Epithelial cell of esophagus (primary cell): ENCODE measurements at places on chromosomes 6 and 20.
A peak's percentile ranks its signal among the peaks of the same experiment; 100 is the strongest.

DNA sequence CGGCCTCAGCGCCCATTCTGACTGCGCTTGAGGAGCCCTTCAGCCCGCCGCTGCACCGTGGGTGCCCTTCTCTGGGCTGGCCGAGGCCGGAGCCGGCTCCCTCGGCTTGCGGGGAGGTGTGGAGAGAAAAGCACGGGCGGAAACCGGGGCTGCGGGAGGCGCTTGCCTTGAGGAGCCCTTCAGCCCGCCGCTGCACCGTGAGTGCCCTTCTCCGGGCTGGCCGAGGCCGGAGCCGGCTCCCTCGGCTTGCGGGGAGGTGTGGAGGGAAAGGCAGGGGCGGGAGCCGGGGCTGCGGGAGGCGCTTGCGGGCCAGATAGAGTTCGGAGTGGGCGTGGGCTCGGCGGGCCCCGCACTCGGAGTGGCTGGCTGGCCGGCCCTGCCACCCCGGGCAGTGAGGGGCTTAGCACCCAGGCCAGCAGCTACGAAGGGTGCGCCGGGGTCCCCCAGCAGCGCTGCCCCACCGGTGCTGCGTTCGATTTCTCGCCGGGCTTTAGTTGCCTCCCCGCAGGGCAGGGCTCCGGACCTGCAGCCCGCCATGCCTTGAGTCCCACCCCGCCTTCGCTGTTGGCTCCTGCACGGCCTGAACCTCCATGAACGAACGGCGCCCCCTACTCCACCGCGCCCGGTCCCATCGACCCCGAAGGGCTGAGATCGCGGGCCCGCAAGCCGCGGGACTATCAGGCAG is 45.7 kb upstream of the MCUR1 start:
- DNase-seq: no peak

DNA sequence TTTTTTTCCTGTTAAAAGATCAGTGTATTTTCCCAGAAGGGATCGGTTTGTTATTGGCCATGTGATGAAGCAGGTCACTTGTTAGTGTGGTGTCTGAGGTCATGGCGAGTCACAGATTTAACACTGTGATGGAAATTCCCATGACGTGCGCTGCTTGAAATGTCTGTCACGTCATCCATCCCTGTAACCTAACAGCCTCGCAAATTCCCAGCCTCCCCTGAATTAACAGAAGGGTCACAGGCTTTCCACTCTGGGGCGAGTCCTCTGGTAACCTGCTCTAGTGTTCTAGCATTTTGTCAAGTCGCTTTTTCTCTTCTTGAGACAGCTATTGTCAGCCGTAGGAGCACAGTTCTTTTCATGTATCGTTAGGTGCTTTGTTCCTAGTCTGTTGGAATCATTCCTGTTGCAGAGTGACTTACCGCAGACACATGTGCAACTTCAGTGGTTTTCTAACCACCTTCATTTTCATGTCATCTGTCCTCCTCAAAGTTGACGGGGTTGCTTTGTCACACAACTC is 137.2 kb downstream of the MAP3K4 start:
- DNase-seq: peak; percentile 76

- no peak for DNase-seq
These were observed 25.4 kb upstream of the C20orf144 start for GRCh38 chr20:33636776-33637175.

DNA sequence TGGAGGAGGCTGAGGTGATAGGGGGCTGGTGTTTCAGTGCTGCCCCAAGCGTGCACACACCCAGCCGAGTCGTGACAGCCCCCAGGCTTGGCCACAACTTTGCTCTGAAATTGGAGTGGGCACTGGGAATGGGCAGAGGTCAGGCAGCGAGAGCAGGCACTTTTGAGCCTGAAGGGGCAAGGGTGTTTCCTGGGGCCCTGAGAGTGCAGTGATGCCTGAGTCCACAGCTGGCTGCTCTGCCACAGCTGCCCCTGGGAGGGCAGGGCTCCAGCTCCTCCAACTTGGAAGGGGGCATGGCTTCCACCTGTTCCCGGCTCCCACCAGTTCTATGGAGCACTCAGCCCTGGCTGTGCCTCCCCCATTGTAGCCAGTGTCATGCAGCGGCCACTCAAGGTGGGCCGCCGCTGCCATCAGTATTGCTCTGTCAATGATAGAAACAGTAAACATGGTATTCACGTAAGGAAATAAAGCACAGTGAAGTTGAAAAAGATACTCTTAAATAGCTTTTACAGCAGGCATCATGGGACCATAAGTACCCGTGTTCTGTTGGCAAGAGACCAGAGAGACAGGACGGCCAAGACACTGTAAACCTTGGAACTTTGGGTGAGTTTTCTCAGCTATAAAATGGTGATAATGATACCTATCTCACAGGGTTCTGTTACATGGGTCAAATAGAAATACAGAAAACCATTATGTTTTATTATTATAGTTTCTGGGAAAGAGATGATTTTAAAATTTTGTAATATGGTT is 108.9 kb downstream of the THEMIS start:
- DNase-seq: no peak

DNA sequence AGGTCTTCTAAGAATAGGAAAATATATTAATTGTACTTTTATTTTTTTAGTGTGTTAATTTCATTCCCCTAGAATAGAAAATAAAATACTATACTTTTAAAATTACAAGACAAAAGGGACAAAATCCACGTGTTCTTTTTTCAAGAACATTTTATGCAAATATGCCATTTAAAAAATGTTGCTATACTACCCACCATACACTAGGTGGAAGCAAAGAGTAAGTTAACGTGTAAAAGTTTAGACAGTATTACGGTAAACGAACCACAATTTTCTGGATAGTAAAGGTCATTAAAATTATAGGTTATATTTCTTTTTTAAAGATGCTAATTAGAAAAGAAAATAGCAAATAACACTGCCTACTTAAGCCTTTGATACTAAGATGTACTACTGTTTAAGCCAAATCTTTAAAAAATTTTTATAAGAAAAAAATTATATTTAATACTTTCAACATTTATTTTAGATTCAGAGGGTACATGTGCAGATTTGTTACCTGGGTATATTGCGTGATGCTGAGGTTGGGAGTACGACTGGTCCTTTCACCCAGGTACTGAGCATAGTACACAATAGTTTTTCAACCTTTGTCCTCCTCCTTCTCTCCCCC is 287.6 kb downstream of the PHF3 start:
- peak; percentile 55 for DNase-seq

- DNase-seq: peak; percentile 16
These were observed 37.3 kb upstream of the TOP1 start for GRCh38 chr20:40991181-40991889.

DNA sequence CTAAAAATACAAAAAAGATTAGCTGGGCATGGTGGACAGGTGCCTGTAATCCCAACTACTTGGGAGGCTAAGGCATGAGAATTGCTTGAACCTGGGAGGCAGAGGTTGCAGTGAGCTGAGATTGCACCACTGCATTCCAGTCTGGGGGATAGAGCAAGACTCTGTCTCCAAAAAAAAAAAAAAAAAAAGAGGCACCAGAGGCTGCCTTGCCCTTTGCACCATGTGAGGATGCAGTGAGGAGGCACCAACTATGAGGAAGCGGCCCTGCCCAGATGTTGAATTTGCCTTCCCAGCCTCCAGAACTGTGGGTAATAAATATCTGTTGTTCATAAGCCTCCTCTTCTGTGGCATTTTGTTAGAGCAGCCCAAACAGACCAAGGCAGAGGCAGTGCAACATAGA is 54.4 kb downstream of the ALDH5A1 start:
- no peak for DNase-seq

DNA sequence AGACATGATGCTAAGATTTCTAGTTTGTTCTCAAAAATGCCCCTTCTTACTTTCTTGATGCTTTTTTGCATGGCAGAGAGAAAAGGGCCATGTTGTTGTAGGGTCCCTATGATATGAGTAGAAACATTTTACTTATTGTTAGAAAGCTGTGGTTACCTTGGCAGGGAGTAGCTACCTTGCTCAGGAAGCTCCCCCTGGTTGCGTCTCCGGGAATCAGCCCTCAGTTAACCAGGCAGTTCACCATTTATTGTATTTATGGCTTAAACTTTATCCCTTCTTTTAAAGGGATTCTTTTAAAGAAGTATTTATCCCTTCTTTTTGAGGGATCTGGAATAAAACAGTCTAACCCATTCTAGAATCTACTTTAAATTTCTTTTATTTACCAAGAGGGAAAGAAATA is 113.9 kb upstream of the PROKR2 start:
- DNase-seq: no peak

GRCh38 chr6:137237413-137238170 is 18.4 kb upstream of the IFNGR1 start:
- DNase-seq: peak; percentile 97

DNA sequence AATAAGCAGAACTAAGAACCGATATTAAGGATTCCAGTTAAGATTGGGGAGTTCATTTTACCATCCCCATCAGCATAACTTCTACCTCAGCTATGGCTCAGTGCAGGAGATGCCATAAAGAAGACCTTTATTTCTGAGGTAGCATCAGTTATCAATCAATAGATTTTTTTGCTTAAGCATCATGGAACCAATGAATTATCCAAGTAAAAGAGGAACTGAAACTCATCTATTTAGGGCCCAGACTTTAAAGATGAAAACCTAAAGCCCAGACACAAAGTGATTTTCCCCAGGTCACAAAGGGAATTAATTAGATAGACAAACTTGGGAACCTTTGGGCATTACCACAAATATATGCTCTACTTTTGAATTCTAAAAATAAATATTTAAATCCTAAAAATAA is 59.2 kb upstream of the TINAG start:
- no peak for DNase-seq

DNA sequence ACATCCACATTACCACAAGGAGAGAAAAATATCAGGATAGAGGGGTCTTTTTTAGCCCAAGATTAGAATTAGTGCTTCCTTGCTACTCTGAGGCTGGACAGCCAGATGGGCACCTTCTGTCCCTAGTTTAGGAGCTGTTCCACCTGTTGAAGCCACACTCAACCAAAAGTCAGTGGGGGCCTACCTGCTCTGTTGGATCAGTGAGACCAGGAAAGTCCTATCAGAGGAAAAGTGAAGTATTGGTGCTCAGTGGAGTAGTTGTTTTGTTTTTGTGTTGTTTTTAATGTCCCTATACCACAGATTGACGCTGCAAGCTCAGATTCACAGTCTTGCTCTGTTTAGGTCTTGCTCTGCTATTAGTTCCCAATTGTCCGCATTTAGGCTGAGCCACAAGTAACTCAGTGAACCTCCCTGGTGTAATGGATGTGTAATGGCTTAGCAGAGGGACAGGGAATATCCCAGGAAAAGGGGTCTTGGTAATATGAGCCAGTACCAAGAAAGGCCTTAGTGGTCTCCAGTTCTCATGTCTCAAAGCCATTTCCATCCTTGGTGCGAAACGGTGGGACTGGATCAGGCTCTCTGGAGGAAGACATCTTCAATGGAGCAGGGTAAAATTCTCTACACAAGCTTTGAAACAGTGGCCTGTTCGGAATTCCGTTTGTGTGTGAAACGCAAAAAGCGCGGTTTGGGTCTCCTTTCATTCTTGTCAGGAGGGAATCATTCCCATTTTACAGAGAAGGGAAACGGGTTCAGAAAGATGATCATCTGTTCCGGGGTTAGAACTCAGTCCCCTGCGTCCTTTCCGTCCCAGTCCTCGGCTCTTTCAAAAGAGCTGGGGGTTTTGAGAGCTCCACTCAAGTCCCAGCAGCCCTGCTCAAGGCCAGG is 631 bp upstream of the PABPC1L start:
- DNase-seq: no peak

DNA sequence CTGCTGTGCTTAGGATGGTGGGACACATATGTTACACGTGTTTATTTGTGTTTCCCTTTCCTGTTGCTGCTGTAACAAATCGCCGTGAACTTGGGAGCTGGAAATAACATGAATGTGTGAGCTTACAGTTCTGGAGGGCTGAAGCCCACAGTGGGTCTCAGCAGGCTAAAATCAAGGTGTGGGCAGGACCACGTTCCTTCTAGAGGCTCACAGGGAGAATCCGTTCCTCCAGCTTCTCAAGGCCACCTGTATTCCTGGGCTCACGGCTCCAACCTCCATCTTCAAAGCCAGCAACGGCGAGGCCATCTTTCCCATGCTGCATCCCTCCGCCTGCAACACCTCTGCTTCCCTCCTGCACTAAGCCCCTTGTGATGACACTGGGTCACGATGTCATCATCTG is 27.4 kb upstream of the PTGIS start:
- no peak for DNase-seq

- peak; percentile 53 for DNase-seq
These were observed 170.1 kb downstream of the CLIC5 start for GRCh38 chr6:45845567-45845966.

GRCh38 chr6:102986086-102986485 is 1592.6 kb downstream of the GRIK2 start:
- no peak for DNase-seq

- no peak for DNase-seq
These were observed 18.5 kb downstream of the VSTM2L start for GRCh38 chr20:37921341-37921929.

DNA sequence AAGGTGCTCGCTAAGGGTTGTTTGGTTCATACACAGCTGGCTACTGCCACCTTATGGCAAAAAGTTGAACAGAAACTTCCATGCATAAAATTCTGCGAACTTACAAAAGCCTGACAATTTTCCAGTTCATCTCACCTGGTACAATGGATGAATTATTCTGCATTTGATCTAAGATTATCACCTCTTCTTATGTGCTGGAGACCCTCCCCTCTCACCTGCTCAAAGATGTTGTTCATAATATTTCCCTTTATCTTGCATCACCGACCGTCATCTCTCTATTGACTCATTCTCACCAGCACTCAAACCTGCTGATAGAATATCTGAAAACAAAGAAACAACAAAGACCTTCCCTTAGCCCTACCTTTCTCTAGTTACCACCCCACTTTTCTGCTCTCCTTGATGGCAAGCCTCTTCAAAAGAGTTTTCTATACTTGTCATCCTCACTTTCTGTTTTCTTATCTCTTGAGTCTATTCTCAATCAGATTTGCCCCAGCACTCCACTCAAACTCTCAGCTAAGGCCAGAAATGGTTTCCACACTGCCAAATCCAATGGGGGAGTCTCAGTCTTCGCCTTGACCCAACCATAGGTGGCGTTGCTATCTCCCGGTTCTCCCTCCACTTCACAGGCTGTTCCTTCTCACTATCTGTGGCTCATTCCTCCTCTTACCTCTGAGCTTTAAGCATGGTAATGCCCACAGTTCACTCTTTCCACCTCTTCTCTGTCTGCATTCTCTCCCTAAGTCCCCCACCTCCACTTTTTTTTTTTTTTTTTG is 25.8 kb downstream of the SNRNP48 start:
- DNase-seq: peak; percentile 68

GRCh38 chr6:139473731-139474130 is 99.3 kb upstream of the CITED2 start:
- DNase-seq: no peak

GRCh38 chr20:60822699-60823607 is 429.1 kb upstream of the CDH4 start:
- DNase-seq: no peak

GRCh38 chr6:26232306-26232939 is 132.6 kb upstream of the BTN3A2 start:
- DNase-seq: no peak

DNA sequence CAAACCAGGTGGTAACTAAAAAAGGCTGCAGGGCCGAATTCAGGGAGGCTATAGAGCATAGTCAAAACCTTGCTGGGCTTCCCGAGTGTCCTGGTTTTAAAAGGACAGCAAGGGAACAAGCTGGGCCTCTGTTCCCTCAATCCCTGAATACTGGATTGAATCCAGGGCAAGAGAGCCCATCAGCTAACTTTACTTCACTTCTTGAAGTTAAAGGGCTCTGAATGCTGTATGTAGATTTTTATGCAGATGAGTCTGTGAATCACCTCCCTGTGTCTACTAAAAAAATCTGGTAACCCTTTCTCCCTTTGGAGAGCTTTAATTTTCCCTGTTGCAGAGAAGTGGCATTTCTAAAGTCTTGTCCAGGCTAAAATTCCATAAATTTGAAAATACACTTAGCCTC is 29.5 kb downstream of the LYRM4 start:
- no peak for DNase-seq
